Fibroblast of skin of left quadriceps (primary cell): ENCODE measurements at places on chromosomes 12 and 14.

- DNase-seq = no peak
Measured at GRCh38 chr12:65798918-65799317, 25.4 kb upstream of the HMGA2 start.

GRCh38 chr12:57626111-57626920, 6.7 kb downstream of the B4GALNT1 start:
- DNase-seq = no peak

DNA sequence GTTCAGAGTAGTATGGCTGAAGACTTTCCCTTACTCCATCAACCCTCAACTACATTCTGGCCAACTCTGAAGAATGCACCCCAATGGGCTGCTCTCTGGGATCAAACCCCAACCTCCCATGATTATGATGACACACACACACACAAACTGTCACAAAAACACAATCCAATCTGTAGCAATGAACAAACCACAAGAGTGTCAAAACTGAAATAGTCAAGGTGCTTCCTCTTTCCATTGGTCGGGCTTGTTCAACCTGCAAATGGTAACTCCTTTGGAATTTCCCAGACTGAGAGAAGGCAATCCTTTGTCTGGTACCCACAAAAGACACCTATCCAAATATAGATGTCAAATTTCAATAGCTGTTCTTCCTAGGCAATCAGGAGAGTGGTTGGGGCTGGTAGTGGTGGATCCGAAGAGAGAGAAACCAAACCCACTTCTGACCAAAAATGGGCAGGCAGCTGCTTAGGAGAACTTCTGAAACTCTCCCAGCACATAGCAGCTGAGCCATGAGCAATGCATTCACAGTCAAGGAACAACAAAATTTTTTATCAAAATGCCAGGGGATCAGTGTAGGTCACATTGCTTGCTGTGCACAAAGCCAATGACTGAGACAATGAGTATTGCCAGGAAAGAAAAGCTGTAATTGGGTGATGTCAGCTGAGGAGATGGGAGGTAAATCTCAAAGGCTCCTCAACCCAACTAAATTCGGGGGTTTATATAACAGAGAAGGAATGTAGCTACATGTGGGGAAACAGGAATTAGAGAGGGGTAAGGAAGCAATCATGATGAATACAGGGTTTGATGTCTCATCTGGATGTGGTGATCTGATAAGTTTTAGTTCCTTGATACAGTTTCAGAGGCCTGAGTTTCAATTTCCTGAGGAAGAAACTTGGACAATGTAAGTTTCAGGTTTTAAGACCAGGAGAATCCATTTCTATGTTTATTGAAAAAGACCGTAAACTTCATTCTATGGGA, 191.4 kb downstream of the KITLG start:
- DNase-seq = no peak

DNA sequence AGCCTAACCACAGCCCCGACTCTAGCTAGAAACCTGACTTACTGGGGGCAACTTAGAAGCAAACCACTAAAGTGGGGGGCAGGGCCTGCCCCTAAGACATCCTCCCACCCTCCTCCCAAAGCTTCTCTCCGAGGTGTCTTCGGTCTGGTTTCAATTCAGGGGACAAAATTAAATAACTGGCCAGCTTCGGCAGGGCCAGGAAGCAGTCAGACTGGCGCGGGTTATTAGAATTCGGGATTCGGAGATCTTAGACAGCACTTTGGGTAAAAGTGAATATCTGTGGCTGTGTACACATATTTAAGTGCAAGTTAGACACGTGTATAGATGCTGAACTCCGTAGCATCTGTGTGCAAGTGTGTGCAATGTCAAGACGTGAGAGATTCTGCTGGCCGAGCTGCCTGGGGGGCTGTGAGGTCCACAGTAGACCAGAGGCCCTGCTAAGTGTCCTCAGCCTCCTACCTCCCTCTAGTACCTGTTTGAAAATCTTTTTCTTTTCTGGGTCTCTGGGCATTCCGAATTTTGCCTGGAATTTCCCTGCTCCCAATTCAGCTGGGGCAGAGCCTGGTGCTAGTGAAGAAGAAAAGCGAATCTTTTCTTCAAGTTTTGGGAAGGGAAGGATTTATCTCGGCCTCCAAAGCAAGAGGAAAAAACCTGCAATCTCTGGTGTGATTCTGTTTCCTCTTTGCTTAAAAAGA, 4.0 kb upstream of the HOXC10 start:
- no peak for DNase-seq

DNA sequence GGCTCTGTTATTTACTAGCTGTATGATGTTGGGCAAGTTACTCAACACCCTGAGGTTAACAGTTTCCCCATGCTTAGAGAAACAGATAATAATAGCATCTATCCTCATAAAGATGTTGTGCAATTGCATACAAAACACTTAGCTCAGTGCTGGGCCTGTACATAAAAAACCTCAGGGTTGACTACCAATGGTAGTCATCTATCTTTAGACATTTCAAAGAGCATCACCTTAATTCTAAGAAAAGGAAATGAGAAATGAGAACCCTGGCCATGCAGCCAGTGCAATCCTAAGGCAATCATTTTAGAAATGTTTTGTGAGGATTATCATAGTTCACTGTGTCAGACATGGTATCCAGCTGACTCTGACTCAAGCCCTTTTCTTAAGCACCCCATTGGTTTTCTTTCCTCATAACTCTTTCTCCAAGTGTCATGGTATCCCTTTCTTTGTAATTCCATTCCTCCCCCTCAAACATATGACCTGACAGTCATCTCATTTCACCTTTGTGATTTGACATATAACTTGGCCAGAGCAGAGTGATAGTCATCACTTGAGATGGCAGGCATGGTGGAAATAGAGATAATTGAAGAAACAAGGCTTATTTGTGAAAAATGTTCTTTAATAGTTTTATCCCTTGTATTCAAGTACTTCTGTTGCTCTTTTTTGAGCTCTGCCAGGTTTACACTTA, 29.5 kb upstream of the OSBPL8 start:
- DNase-seq = peak; percentile 60

DNA sequence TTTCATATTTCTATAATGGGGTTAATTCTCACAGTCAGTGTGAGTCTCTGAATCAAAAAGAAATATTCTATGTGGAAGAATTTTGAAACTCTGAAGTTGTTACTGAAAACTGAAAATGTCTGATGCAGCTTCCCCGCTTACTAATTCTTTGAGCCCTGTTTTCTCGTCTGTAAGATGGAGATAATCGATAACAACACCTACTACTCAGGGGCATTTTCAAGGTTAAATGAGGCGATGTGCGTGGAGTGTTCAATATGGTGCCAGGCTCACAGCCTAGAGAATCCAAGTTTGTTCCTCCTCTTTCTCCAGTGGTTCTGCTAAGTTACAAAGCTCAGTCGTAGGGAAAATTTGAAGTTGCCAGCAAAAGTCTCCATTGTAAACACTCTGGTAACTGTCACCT, 391.4 kb downstream of the FUT8 start:
- DNase-seq = no peak

- DNase-seq = no peak
Measured at GRCh38 chr12:52213564-52214420, 19.3 kb upstream of the KRT7 start.
